Left renal cortex interstitium (tissue), 4 donors: ENCODE measurements at places on chromosomes 11 and 22. TPM values are rescaled to one million over a fixed set of nuclear protein-coding genes. Genes with fewer than 3 reads are reported as not detected.

- DNase-seq: no peak
Observed at GRCh38 chr22:29470159-29470855, 9.7 kb upstream of the NEFH start.

DNA sequence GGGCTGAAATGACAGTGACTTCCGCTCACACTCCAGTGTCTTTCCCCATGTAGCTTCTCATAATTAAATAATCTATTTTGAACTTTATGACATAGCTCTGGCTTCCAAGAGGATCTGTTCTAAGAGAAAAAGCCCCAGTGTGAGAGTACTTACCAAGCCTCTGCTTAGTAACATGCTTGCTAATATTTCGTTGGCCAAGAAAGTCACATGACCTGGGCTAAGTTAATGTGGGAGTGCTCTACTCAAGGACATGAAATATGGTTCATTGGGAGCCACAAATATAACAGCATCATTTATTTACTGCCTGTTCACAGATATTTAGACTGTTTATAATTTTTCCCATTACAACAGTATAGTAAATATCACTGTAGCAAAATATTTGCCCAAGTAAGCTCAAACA is 42.5 kb downstream of the CCDC73 start:
- no peak for DNase-seq

Gene MEI1
- polyA plus RNA-seq: 3.3 TPM

DNA sequence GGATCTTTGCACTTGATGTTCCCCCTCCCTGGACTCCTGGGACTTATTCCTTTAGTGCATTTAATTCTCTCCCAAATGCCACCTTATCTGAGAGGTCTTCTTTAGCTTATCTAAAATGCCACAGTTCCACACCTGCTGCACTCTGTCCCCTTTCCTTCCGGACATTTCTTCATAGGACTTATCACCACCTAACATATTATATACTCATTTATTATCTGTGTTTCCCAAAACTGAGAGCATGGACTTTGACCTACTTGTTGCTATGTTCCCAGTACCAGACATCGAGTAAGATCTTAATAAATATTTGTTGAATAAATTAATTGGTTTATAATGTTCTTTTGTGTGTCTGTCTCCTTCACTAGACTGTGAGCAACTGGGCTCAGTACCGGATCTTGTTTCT is 585.3 kb downstream of the INSC start:
- no peak for DNase-seq

Gene SPINDOC
- polyA plus RNA-seq: 23.4 TPM
